ENCODE measurements at places on chromosomes 5 and 9.

DNA sequence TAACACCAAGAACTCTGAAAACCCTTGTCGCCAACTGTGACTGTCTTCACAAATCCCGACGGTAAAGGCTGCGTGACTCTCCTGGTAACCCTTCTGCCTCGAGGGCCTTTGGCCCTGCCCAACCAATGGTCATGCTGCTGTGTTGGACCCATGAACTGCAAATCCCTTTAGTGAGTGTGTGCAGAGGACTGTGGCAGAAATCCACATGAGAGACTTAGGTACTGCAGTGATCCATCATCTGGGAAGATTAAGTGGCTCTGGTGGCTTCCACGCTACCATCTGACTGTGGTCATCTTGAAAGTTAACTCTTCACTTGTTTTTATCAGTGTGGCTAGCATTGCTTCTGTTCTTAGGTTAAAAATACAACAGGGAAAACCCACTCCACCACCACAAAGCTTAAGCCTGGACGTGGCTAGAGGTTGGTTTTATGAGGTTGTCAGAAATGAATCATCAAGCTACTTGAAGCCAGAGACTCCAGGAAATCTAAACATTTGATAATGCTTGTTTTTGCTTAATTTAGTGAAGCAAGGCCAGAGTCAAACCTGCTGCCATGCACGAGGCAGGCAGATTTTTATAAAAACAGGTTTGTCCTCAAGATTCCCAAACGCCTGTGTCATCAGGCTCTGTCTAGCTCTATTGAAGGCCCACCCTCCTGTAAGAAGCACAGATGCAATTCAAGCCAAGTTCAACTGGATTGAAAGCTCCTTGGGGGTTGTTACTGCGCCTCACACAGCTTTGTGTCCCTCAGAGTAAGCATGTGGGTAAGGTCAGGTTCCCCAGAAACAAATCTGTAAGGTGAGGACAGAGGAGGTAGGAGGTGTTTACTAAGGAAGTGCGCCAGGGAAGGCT, 52.7 kb upstream of the ERCC6L2 start:
- peak; percentile 86 for DNase-seq

DNA sequence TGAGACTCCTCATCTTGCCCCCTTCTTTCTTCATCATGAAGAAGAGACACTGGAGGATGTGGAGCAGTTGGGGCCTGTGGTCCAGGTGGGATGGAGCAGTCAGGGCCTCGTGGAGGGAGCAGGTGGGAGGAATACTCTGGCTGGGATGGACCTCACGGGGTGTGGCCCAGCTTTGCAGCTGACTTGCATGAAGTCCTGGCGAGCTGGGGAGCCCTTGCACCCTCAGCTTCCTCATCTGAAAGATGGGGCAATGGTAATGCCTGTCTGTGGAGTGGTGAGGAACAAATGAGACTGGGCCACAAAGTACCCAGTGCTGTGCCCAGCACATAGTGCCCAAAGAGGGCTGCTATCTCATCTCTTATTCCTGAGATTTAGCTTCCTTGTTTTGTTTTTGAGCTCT, 91.5 kb downstream of the DAB2IP start:
- no peak for DNase-seq

GRCh38 chr5:378976-379742, 57.6 kb downstream of the AHRR start:
- peak; percentile 88 for DNase-seq

- peak; percentile 80 for DNase-seq
Observed at GRCh38 chr5:13957032-13957645, 12.7 kb upstream of the DNAH5 start.

DNA sequence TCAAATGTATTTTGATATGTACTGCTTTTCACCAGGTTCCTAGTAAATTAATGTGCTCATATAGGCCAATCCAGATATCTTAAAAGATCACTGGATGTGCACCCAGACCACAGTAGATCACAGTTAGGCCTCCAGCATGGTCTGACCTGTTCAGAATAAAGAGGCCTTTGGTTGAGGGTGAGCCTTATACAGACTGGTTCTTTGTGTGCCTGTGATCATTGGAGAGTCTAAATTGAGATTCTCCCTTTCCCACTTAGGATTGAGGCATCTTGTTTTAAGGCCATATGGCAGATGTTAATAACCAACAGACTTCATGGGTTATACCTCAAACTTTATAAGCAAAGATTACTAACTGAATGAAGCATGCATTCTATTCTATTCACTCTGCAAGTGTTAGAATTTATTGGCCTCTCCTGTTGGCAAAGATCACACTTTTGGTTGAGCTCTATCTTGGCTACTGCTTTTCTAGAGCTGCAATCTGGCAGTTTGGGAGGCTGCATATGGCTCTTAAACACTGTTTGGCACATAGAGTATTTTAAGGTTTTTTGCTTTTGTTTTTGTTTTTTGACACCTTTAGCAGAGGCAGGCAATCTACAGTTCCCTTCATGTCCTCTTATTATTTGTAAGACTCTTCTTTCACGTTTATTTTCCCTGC, 8.5 kb downstream of the CHSY3 start:
- no peak for DNase-seq

DNA sequence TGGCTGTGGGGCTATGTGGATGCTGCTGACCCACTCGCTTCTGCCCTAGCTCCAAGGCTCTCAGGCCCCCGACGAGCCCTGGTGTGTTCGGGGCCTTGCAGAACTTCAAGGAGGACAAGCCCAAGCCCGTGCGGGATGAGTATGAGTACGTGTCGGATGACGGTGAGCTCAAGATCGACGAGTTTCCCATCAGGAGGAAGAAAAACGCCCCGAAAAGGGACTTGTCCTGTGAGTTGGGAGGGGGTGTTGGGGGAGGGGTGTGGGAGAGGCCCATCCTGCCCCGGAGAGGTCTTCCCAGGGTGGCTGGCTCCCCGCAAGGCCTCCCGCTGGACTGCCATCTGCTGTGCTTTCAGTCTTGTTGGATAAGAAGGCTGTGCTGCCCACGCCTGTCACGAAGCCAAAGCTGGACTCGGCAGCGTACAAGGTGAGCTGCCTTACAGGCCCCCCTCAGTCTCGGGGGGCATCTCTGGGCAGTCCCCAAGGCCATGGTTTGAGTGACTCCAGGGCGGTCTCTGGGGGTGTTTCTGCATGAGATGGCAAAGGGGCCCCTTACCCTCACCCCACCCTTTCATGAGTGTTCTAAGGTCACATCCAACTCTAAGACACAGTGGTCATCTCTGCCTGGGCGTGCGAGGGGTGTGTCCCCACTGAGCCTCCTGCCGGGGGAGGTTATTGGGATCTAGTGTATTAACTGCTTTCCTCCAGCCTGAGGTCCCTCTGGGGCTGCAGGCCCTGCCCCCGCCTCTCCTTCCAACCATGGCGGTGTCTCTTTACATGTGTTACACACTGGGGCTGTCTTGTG, 89.5 kb downstream of the PHF2 start:
- no peak for DNase-seq

All from ELR (cell line).